Esophagus mucosa (tissue), 1 donor: ENCODE measurements at places on chromosomes 5 and 9. TPM values are rescaled to one million over a fixed set of nuclear protein-coding genes. Genes with fewer than 3 reads are reported as not detected.

The OGN gene
- total RNA-seq = 0.68 TPM

The GFI1B gene
- not detected for total RNA-seq

The ASPN gene
- 0.36 TPM for total RNA-seq

The LECT2 gene
- not detected for total RNA-seq

The SHISAL2B gene
- not detected for total RNA-seq

The BTNL8 gene
- not detected for total RNA-seq

The PRRT1B gene
- total RNA-seq = not detected

The NUTM2F gene
- not detected for total RNA-seq

The PCDHGA8 gene
- 0.64 TPM for total RNA-seq

The NIPSNAP3A gene
- total RNA-seq = 22.9 TPM

The FAM13B gene
- 14.5 TPM for total RNA-seq

The NDOR1 gene
- total RNA-seq = 8.6 TPM

The IL13 gene
- not detected for total RNA-seq

- peak; percentile 66 for ATAC-seq
Observed at GRCh38 chr5:96254980-96255691, 177.9 kb downstream of the PCSK1 start.

DNA sequence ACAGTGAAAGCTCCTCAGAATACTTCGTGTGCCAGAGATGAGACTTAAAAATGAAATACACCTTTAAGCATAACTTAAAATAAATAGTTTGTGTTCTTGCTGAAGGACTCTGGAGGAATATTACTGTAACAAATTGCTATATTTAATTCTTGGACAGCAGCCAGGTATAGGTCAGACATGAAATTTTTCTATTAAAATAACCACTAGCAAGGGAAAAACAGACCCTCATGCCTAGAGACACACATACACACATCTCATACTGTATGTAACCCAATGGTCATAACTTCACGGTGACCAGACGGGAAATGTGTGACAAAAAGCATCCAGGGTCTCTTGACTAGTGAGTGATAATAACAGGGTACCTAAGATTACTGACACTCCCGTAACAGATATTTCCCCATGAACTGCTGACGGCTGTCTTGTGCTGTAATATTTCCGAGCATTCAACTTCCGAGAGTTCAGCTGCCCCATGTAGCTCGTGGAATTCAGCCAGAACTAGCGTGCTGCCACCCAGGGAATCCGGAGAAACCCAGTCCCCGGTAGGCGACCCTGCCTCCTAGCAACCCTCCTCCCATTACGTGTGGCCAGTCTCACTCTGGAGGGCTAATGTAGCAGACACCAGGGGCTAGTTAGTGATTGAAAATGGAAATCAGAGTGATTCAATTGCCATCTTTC, 2295.1 kb upstream of the WWC1 start:
- ATAC-seq = no peak

- ATAC-seq = no peak
Observed at GRCh38 chr9:70678153-70678552, 263.7 kb upstream of the KLF9 start.

GRCh38 chr9:137353223-137354152, 51.4 kb upstream of the NRARP start:
- peak; percentile 58 for ATAC-seq

- no peak for ATAC-seq
Observed at GRCh38 chr5:1667648-1668140, 131.9 kb downstream of the MRPL36 start.

DNA sequence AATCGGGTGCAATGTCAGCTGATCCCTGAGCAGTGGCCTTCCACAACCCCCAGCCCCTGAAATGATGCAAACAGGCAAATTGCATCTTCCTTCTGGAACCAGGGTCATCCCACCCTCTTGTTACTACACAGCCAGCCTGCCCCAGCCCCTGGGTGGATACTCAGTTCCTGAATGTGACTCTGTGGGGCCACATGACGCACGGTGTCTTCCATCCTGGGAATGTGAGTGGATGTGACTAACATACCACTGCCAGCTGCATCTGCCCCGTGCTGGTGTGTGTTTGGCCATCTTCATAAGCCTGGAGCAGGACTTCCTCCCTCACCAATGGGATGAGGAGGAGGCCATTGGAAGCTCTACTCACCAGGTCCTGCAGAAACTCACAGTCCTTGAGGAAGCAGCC, 257.9 kb upstream of the ADAMTS16 start:
- ATAC-seq = no peak

- no peak for ATAC-seq
Observed at GRCh38 chr5:164663198-164663989, 1158.0 kb downstream of the MAT2B start.

- ATAC-seq = peak; percentile 90
Observed at GRCh38 chr9:101119206-101119819, 90.8 kb downstream of the PLPPR1 start.

- no peak for ATAC-seq
Observed at GRCh38 chr5:107376546-107377276, 294.0 kb downstream of the EFNA5 start.

- no peak for ATAC-seq
Observed at GRCh38 chr9:105232207-105232606, 12.2 kb upstream of the SLC44A1 start.

DNA sequence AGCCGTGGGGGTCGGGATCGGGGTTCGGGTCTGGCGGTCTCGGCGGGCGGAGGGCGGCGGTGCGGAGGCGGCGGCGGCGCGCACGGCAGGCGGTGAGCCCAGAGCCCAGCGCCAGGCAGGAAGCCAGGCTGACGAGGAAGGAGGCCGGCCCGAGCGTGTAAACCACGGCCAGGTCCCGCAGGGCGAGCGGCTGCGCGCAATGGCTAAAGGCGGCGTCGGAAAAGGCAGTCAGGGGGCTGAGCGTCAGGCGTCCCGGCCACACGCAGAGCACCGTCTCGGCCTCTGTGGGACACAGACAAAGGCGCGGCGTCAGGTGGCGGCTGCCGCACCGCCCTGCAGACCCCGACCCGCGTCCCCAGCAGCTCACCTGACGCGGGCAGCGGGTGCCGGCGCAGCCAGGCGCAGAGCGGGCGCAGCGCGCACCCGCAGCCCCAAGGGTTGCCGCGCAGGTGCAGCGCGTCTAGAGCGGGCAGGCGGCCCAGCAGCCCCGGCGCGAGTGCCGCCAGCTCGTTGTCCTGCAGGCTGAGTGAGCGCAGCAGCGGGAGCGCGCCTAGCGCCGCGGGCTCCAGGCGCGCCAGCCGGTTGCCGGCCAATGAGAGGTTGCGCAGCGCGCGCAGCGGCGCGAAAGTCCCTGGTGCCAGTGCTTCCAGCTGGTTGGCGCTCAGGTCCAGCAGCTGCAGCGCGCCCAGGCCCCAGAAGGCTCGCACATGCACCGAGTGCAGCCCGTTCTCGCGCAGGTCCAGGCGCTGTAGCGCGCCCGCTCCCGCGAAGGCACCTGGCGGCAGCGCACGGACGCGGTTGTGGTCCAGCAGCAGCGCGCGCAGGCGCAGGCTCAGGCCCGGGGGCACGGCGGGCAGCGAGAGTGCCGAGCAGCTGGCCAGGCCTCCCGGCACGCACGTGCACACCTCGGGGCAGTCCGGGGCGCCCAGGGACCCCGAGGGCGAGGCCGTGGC, 671 bp downstream of the LRRC26 start:
- peak; percentile 40 for ATAC-seq

DNA sequence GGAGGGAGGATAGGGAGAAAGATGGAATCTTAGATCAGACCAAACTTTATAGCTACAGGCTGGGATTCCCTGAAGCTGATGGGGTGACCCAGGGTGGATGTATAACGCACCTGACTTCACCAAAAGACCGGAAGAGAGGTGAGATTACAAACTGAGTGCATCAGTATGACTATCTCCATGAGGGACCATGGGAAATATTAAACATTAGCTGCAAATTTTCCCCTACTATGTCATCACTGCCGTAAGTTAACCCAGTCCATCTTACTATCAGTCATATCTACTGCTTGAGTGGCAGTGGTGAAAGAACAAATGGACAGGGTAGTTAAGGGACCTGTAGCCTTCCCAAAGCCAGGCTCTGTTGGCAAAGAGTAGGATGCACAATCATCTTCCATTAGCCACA, 368.3 kb downstream of the EFNA5 start:
- no peak for ATAC-seq

DNA sequence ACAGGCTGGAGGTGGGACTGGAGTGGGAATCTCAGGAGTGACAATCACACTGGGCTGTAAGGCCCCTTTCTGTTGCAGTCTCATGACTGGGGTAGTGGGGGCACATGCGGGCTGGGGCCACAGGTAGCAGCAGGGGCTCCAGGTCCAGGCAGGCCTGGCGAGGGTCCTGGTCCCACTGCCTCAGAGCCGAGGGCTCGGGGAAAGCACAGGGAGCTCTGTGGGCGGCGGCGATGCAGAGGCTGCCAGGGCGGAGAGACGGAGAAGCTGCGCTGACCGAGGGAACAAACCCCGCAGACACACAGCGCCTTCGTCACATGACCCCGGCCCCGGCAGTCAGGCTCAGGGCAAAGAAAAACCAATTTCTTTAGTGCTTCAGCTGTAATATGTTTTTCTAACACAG, 5.3 kb upstream of the LHX3 start:
- ATAC-seq = no peak

DNA sequence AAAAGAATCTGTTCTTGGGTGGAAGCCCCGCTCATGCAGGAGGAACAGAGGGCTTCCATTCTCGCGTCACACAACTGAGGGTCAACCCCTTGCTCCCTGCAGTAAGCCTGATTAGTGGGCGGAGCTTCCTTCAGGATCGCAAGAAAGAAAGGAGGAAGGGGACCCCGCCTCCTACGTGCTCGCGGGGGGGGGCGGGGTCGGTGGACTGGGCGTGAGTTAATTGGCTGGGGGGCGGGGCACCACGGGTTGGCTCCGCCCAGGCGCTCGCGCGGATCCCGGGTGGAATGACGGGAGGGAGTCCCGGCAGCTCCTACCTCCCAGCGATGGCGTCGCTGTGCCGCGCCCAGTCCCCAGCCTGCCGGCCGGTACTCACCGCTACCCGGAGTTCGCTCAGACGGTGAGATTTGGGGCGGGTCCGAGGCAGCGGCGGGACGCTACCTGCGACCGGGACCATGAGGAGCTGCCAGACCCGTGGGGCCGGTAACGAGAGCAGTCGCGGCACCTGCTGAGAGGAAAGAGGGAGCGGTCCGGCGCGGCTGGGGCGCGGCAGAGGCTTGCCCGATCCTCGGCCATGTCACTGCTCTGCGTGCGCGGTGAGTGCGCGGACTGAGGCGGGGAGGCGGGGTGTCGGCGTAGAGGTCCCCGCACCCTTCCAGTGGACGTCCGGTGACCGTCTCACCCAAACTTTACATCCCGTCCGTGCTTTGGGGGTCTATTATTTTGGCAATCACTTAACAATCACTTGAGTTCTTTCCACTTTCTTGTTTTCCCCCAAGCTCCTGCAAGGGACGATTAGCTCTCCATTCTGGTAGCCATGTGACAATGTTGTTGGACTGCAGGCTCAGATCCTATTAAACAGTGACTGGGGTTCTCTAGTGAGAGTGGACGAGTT, at the start of gene UNC13B:
Gene UNC13B (plus strand): TSS at position 297 of the 892 bp plus-strand sequence. CDS start 275 bp downstream, at position 572.
- ATAC-seq = peak; percentile 99

GRCh38 chr9:2637390-2637789, 15.8 kb downstream of the VLDLR start:
- no peak for ATAC-seq

DNA sequence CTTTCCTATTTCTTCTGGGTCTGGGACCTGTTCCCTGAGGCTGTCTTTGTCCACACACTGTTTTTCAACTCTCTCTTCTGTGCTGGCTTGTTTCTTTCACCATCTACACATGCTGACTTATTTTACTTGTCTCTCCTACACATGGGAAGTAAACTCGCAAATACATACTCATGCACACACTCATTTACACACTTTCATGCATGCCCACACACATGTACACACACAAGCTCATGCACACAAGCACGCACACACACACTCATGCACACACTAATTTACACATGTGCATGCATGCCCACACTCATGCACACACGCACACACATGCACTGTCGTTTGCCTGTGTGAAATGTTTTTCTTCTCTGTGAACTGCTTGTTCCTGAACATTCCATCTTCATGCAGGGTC, 169.0 kb downstream of the IRX2 start:
- ATAC-seq = no peak

DNA sequence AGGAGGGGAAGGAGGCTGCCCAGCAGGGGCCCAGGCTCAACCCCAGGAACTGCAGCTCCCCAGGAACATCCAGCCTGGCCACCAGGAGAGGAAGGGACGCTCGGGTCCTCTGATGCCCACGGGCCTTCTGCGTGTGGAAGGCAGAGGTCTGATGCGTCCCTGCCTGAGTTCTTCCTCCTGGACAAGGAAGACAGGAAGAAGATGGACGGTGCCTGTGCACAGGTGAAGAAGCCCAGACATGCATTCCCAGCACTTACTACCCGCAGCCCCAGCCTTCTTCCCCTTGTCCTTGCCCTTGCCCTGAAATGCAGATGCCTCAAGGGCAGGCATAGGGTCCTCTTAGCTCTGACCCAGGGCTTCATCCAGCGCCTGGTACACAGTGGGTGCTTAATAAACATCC, 56.7 kb upstream of the IRX1 start:
- no peak for ATAC-seq

GRCh38 chr5:83096660-83097339, 19.5 kb downstream of the XRCC4 start:
- no peak for ATAC-seq

- ATAC-seq = no peak
Observed at GRCh38 chr9:37187713-37188439, 67.5 kb downstream of the ZCCHC7 start.

- no peak for ATAC-seq
Observed at GRCh38 chr9:89702401-89702800, 97.6 kb downstream of the GADD45G start.

DNA sequence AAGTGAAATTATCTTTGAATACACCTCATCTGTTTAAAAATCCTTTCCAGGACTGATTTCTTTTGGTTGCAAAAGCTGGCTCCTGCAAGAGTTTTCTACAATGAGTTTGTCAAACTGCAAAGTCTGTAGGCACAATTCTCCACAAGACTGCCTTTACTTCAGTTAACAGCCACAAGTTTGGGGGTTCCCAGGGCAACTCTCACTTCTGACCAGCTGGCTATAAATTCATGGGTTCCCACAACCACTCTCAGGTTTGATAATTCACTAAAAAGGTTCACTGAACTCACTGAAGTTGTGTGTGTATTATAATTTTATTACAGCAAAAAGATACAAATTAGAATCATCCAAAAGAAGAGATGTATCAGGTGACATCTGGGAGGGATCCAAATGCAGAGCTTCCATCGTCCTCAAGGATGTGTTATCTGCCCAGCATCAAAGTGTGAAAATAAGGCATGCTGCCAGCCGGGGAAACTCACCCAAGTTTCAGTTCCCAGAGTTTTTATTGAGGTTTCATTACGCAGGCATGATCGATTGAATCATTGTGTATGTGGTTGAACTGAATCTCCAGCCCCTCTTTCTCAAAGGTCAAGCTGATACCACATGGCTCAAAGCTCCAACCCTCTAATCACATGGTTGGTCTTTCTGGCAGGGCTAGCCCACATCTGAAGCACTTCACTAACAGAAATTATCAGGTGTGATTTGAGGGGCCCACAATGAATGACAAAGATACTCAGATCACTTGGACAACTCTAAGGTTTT, 19.0 kb upstream of the PSIP1 start:
- ATAC-seq = no peak

DNA sequence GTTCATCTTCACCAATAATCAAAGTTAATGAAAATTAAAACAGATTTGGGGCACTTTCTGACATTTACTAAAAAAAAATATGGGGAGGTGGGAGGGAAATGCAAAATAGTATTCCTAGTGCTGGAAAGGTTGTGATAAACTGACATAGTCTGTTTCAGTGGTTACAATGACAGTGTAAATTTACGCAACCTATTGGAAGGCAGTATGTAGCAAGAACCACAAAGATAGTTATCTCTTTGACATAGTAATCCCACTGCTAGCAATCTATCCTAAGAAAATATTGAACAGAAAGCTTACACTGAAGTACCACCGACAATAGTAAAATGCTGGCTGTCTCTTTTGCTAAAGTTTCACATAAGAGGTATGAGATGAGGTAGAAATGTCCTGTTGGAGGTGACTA, 15.1 kb upstream of the EPB41L4B start:
- no peak for ATAC-seq
